ENCODE measurements at places on chromosomes 13 and 19.

GRCh38 chr13:48621056-48621455 lies 32.7 kb upstream of the CYSLTR2 start:
- no peaks in the 10 kb centered on the region for H3K27me3 ChIP-seq
- no peak overlapping the region for H3K4me3 ChIP-seq
- H3K27ac ChIP-seq = no peak overlapping the region
- DNase-seq = no peak

- no peak overlapping the region for H3K27ac ChIP-seq
- no peak for DNase-seq
- no peaks in the 10 kb centered on the region for H3K4me1 ChIP-seq
- H3K27me3 ChIP-seq = no peaks in the 10 kb centered on the region
Measured at GRCh38 chr13:74773248-74773647, 639.0 kb upstream of the KLF12 start.

GRCh38 chr13:66546534-66547379 lies 683.4 kb downstream of the PCDH9 start:
- H3K4me1 ChIP-seq = peaks cover 4% of the 10 kb centered on the region
- no peaks in the 10 kb centered on the region for H3K27me3 ChIP-seq
- H3K36me3 ChIP-seq = no peaks in the 10 kb centered on the region
- DNase-seq = no peak

DNA sequence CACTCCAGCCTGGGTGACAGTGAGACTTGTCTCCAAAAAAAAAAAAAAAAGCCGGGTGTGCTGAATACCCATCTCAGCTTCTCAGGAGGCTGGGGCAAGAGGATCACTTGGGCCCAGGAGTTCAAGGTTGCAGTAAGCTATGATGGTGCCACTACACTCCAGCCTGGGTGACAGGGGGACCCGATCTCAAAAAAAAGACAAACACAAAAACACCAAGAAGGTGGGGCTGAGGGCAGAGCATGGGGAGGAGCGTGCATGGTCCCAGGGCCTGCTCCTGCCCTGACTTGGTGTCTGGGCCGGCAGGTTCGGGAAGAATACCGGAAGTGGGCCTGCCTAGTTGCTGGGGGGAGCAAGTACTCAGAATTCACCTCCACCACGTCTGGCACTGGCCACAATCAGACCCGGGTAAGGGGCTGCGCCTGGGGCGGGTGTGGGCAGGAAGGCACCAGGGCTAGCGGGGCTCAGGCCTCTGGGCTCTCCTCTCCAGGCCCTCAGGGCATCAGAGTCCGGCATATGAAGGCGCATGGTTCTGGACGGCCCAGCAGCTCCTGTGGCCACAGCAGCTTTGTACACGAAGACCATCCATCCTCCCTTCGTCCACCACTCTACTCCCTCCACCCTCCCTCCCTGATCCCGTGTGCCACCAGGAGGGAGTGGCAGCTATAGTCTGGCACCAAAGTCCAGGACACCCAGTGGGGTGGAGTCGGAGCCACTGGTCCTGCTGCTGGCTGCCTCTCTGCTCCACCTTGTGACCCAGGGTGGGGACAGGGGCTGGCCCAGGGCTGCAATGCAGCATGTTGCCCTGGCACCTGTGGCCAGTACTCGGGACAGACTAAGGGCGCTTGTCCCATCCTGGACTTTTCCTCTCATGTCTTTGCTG lies 11.3 kb downstream of the DDX39A start:
- H3K36me3 ChIP-seq = no peaks in the 10 kb centered on the region
- DNase-seq = no peak
- H3K27me3 ChIP-seq = peaks cover 9% of the 10 kb centered on the region
- H3K4me3 ChIP-seq = no peak overlapping the region
- no peak overlapping the region for H3K27ac ChIP-seq

DNA sequence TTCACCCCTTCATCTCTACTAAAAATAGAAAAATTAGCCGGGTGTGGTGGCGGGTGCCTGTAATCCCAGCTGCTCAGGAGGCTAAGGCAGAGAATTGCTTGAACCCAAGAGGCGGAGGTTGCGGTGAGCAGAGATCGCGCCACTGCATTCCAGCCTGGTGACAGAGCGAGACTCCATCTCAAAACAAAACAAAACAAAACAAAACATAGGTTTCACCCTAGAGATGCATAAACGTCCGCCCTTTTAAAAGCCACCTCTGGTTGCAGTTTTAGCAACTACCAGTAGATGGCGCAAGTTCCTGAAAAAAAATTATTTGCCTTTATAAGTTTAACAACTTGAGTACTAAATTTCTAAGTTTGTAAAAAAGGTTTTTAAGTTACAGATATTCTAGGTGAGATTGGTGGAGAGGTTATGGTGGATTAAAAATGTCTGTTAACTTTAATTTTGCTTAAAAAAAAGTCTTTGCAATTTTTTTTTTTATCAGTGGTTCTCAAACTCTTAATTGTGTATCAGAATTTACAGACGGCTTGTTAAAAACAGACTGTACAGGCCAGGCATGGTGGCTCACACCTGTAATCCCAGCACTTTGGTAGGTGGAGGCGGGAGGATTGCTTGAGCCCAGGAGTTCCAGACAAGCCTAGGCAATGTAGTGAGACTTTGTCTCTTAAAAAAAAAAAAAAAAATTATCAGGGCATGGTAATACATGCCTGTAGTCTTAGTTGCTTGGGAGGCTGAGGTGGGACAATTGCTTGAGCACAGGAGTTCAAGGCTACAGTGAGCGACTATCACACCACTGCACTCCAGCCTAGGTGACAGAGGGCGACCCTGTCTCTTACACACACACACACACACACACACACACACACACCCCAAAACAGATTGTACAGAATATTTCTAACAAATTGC lies 42.1 kb downstream of the NAA16 start:
- no peak for DNase-seq
- H3K27ac ChIP-seq = no peak overlapping the region
- no peak overlapping the region for H3K4me3 ChIP-seq
- H3K4me1 ChIP-seq = no peaks in the 10 kb centered on the region

DNA sequence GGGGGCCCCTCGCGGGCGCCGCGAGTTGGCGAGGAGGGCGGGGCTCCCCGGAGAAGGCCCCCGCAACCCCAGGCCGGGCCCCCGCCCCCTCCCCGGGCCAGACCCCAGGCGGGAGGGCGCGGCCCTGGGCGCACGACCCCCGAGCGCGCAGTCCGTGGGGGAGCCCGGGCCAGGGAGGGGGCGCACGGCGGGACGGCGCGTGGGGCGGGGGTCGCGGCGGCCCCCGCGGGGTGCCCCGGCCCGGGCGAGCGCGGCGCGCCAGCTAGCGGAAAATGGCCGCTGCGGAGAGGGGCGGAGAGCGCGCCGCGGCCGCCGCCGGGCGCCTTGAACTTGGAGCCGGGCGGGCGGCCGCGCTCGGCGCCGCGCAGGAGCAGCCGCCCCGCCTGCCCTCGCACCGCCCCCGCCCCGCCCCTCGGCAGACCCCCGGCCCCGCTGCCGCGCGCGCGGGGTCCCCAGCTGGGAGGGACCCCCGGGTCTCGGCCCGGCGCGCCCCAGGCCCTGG lies 6.4 kb upstream of the NFIC start:
- no peak overlapping the region for H3K4me3 ChIP-seq
- H3K27ac ChIP-seq = no peak overlapping the region
- DNase-seq = no peak
- H3K27me3 ChIP-seq = peaks cover 40% of the 10 kb centered on the region
- peaks cover 2% of the 10 kb centered on the region for H3K4me1 ChIP-seq

- no peak for DNase-seq
- H3K4me1 ChIP-seq = no peaks in the 10 kb centered on the region
- H3K36me3 ChIP-seq = peaks cover 32% of the 10 kb centered on the region
- H3K27ac ChIP-seq = no peak overlapping the region
- H3K4me3 ChIP-seq = no peak overlapping the region
Measured at GRCh38 chr13:26509491-26509890, 48.0 kb upstream of the WASF3 start.

DNA sequence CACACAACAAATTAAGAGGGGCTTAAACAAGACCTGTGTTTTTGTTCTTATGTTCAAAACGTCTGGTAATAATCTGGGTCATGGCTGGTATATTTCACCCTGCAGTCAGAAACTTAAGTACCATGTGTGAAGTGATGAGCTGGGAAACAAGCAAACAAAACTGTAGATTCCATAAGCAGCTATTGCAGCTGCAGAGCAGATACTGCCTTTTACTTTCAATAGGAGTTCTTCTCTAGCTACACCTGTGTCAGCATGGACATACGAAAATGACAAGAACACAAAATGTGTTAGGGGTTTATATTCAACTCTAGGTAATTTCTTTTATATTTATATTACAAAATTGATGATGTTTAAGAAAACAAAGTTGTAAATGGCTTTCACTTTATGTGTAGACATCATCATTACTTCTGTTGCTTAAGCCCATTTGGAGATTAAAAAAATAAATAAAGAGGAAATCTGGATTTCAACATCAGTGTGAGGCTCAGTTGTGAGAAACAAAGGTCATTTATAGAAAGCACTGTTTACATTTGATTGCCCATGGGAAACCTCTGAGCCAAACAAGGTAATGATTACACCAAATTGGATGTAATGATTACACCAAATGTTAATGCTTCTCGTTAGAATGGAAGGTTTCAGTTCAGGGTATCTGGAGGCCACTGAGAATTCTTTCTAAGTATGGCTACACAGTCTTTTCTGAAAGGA lies 451.0 kb upstream of the SLC10A2 start:
- H3K36me3 ChIP-seq = no peaks in the 10 kb centered on the region
- DNase-seq = no peak
- H3K27ac ChIP-seq = no peak overlapping the region
- H3K4me3 ChIP-seq = no peak overlapping the region
- no peaks in the 10 kb centered on the region for H3K27me3 ChIP-seq
